ENCODE measurements at places on chromosomes 16 and 17. TPM values are rescaled to one million over a fixed set of nuclear protein-coding genes. Genes with fewer than 3 reads are reported as not detected.

Gene TM4SF5
- 0.56 TPM for total RNA-seq

- H3K4me1 ChIP-seq: peaks cover 74% of the 10 kb centered on the region
- no peak overlapping the region for H3K27ac ChIP-seq
- no peak for DNase-seq
- no peaks in the 10 kb centered on the region for H3K27me3 ChIP-seq
- H3K4me3 ChIP-seq: no peak overlapping the region
These were observed 33.0 kb downstream of the MPRIP start for GRCh38 chr17:17075125-17075781.

Gene SLC16A5
- 187 TPM for total RNA-seq

Gene PRR11
- total RNA-seq: 52.7 TPM

Gene ABCA10
- total RNA-seq: 0.28 TPM

Gene CCL17
- not detected for total RNA-seq

- peaks cover 38% of the 10 kb centered on the region for H3K27me3 ChIP-seq
- H3K36me3 ChIP-seq: peaks cover 32% of the 10 kb centered on the region
- H3K4me1 ChIP-seq: peaks cover 16% of the 10 kb centered on the region
- no peak overlapping the region for H3K4me3 ChIP-seq
These were observed 6.0 kb upstream of the GFAP start for GRCh38 chr17:44921122-44921882.

DNA sequence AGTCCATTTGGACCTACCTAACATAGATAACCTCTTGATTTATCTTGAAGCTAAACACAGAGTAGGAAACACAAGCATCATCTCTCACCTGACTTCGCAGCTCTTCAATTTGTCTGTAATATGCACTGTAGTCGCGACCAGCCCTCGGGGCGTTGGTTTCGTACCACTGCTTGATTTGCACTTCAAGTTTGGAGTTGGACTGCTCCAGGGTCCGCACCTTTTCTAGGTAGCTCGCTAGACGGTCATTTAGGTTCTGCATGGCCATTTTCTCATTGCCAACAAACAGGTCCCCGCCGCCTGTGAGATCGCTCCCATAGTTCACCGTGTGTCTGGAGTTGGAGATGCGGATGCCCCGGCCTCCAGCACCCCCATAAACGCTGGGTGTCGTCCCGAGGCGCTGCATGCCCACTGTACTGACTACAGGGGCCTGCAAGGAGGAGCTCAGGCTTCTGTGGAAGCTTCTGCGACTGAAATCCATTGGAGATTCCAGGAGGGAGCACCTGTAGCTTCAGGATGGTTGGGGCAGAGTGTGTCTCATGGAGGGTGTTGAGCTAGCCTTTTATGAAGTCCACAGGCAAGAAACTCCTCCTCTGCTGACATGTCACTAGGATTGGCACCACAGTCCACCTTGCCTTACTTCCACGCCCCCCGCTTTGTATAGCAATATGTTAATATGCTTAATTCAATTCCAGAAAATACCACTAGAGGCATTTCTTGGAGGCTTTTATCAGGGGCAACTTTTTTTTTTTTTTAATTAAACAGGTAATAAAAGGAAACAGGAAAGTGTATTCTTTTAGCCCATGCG is at the start of gene KRT20:
KRT20 (minus strand) TSS at position 535 of the 805 bp plus-strand sequence; CDS start at position 478, 57 bp downstream.
- no peaks in the 10 kb centered on the region for H3K27me3 ChIP-seq
- H3K27ac ChIP-seq: no peak within 1 kb of the TSS
- no peaks in the 10 kb centered on the region for H3K36me3 ChIP-seq
- peaks cover 24% of the 10 kb centered on the region for H3K4me1 ChIP-seq
- DNase-seq: no peak

All from Calu3 (cell line).